A673 (cell line): ENCODE measurements at places on chromosomes 6 and 20. TPM values are rescaled to one million over a fixed set of nuclear protein-coding genes. Genes with fewer than 3 reads are reported as not detected.

DNA sequence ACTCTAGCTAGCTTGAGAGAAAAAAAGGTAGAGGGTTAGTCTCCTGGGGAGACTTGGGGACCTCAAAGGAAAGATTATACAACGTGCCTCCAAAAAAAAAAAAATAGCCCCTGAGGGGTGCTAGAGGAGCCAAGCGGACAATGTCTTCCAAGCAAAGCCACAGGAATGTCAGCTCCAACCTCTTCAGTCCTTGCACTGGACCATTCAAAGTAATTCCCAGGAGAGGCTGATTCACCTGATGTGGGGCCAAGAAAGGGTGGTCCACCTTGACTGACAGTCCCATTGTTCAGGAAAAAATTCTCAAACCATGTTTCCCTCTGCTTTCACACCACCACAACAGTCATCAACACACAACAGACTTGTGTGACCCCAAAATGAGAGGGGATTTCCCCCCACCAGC lies 30.7 kb downstream of the ASIP start:
- no peaks in the 10 kb centered on the region for H3K27me3 ChIP-seq
- DNase-seq: no peak
- no peak overlapping the region for H3K4me3 ChIP-seq
- H3K4me1 ChIP-seq: no peaks in the 10 kb centered on the region

DNA sequence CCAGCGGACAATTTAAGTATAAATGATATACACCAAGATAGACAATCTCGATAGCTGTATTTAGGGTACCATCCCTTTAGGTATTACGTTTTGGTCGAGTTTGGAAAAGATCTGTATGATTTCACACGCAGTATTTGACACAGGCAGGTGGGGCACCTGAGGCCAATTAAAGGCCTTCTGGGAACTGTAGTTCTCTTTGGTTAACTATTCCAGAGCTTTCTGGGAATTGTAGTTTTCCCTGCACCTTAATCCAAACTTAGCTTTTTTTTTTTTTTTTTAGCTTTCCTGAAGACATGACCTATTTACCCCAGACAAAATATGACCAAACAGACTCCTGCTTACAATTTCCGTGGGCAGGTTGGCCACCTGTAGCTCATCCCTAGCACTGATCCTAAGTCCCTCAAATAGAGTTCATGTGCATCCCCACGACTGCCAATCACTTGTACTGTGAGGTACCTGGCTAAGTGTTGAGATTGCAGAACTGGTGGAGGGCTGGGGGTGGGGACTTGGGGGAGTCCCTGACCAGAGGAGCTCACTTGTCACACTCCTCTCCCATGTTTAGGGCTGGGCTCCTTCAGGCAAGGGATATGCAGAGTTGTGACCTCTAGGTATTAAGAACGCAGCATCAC lies 999 bp upstream of the EHMT2 start:
- peaks cover 28% of the 10 kb centered on the region for H3K4me1 ChIP-seq
- H3K4me3 ChIP-seq: peak overlapping the region; percentile 83
- peak; percentile 57 for DNase-seq
- no peaks in the 10 kb centered on the region for H3K27me3 ChIP-seq
- H3K27ac ChIP-seq: peak overlapping the region; percentile 82

DNA sequence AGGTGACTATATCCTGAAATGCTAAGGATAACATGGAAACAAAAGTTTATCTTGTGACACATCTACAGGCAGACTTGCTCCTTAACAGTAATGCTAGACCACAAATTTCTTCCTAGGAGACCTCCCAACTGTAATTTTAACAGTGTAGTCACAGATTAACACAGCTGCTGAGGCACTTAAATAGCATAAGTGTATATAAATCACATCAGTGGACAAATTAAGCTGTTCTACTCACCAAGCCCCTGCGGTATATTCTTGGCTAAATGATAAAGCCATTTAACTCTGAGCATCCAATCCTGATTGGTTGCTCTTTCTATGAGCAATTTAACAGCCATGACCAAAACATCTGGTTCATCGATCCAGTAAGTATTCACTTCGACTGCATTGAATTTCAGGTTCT lies 73.3 kb upstream of the LYRM2 start:
- H3K27me3 ChIP-seq: no peaks in the 10 kb centered on the region
- H3K36me3 ChIP-seq: peaks cover 82% of the 10 kb centered on the region
- no peaks in the 10 kb centered on the region for H3K4me1 ChIP-seq
- no peak for DNase-seq
- no peak overlapping the region for H3K27ac ChIP-seq

- no peak overlapping the region for H3K4me3 ChIP-seq
- no peak overlapping the region for H3K27ac ChIP-seq
- H3K36me3 ChIP-seq: no peaks in the 10 kb centered on the region
- no peaks in the 10 kb centered on the region for H3K27me3 ChIP-seq
- DNase-seq: no peak
Observed at GRCh38 chr6:53461041-53461656, 83.8 kb downstream of the GCLC start.

DNA sequence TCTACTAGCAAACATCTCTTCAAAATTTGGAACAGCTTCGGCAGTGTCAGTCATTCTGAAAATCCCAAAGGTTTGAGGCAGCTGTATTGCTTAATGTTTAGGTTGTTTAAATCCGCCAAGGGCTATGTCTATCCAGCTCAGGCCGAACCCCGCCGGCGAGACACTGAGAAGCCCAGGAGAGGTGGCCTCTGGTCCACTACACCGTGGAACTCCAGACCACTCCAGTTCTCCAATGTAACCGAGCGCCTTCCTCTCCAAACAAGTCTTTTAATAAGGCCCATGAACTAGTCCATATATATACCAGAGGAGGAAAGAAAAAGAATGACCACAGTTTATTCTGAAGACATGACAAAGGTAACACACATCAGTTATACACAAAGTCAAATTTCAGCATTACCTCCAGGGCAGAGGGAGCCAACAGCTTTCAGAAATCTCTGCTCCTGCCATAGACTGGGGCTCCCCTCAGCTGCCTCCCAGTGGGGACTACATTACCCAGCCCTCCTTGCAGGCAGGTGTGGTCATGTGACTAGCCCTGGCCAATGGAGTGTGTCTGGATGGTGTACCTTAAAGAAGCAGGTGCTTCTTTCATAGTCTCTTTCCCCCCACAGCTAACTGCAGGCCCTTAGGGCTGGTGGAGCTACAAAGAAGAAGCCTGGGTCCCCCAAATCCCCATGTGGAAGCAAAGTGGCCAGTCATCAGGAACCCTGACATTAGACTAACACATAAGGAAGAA lies at the start of gene RAMACL:
RAMACL (minus strand) TSS at position 255 of the 733 bp plus-strand sequence; CDS start at position 54, 201 bp downstream.
- H3K4me1 ChIP-seq: peaks cover 53% of the 10 kb centered on the region
- H3K27me3 ChIP-seq: no peaks in the 10 kb centered on the region
- H3K4me3 ChIP-seq: no peak within 1 kb of the TSS
- H3K27ac ChIP-seq: no peak within 1 kb of the TSS
- H3K36me3 ChIP-seq: no peaks in the 10 kb centered on the region

DNA sequence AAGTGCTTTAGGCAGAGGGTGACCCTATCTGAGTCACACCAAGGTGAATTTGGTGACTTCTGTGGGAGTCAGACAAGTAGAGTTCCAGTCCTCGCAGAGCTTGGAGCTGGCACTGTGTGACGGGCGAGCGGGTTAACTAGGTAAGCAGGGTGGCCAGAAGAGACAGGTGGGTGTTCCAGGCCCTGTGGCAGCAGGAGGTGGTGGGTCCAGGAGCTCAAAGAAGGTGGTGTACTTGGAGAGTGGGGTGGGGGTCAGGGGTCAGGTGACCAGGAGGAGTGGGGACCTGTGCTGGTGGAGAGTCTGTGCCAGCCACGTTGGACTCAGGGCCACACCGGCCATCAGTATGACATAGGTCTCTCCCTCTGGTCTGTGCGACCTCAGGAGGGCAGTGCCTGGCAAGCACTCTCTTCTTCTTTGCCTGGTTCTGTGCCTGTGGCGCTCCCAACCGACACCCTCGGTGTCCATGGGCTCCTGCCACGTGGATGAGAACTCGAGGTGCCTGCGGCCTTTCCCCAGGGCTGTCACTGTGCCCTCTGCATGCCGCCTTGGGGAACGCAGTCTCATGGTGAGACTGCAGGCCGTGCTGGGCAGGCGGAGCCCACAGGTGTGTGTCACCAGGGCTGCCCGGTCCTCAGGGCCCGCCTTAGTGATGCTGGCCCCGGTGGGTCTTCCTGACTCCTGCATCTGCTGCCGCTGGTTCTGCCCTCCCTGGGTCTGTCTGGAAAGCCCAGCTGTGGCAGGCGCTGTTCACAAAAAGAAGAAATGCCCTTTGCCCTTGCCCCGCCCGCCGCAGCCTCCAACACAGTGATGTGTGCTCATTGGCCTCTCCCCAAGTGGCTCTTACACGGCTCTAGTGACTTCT lies 1.6 kb downstream of the MRGBP start:
- no peaks in the 10 kb centered on the region for H3K27me3 ChIP-seq
- no peak for DNase-seq
- peaks cover 21% of the 10 kb centered on the region for H3K4me1 ChIP-seq
- peak overlapping the region; percentile 45 for H3K4me3 ChIP-seq

DNA sequence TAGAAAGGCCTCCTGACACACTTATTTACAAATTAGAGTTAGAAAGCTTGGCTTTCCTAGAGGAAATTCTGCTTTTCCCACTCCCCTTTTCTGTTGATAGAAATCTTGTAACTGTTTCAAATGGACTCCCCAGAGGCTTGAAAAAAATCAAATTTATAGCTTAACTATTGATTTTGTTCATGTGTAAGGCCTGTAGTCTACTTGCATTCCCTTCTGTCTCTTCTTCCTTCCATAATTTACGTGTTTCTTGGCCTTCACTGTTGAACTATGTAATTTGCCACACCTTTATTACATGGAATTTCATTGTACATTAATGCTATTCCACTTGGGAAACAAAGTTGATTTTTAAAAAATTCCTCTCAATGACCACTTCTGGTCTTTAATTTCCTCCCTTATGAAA lies 81.4 kb downstream of the LAMP5 start:
- no peaks in the 10 kb centered on the region for H3K4me1 ChIP-seq
- H3K27ac ChIP-seq: no peak overlapping the region
- no peak for DNase-seq

- H3K27ac ChIP-seq: no peak overlapping the region
- no peak for DNase-seq
- no peak overlapping the region for H3K4me3 ChIP-seq
- H3K36me3 ChIP-seq: no peaks in the 10 kb centered on the region
- H3K27me3 ChIP-seq: no peaks in the 10 kb centered on the region
Observed at GRCh38 chr20:62015540-62016288, 50.0 kb downstream of the TAF4 start.

- H3K27me3 ChIP-seq: no peaks in the 10 kb centered on the region
- no peak overlapping the region for H3K27ac ChIP-seq
- no peak overlapping the region for H3K4me3 ChIP-seq
- DNase-seq: no peak
Observed at GRCh38 chr6:136252441-136252840, 2.3 kb upstream of the MTFR2 start.

GRCh38 chr6:119210596-119210995 lies 132.1 kb upstream of the FAM184A start:
- no peaks in the 10 kb centered on the region for H3K27me3 ChIP-seq
- no peak overlapping the region for H3K27ac ChIP-seq
- DNase-seq: no peak
- no peaks in the 10 kb centered on the region for H3K36me3 ChIP-seq
- H3K4me3 ChIP-seq: no peak overlapping the region

DNA sequence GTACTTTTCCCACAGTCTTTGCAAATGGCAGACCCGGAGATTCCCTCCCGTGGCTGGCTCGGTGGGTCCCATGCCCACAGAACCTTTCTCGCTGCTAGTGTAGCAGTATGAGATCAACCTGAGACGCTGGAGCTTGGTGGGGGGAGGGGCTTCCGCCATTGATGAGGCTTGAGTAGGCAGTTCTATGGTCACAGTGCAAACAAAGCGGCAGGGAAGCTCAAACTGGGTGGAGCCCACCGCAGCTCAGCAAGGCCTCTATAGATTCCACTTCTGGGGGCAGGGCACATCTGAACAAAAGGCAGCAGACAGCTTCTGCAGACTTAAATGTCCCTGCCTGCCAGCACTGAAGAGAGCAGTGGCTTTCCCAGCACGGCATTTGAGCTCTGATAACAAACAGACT lies 186.0 kb upstream of the KCNK16 start:
- H3K27ac ChIP-seq: peak overlapping the region; percentile 49
- H3K4me3 ChIP-seq: no peak overlapping the region

- no peak overlapping the region for H3K4me3 ChIP-seq
- H3K27ac ChIP-seq: no peak overlapping the region
- H3K36me3 ChIP-seq: no peaks in the 10 kb centered on the region
- no peaks in the 10 kb centered on the region for H3K4me1 ChIP-seq
Observed at GRCh38 chr6:153947808-153948447, 91.1 kb upstream of the OPRM1 start.

- H3K4me3 ChIP-seq: no peak overlapping the region
- no peaks in the 10 kb centered on the region for H3K27me3 ChIP-seq
- no peaks in the 10 kb centered on the region for H3K36me3 ChIP-seq
Observed at GRCh38 chr6:13260101-13260598, 68.2 kb downstream of the TBC1D7 start.

GRCh38 chr20:2756056-2756611 lies 44.3 kb downstream of the CPXM1 start:
- H3K27me3 ChIP-seq: peaks cover 19% of the 10 kb centered on the region
- H3K36me3 ChIP-seq: no peaks in the 10 kb centered on the region
- peaks cover 5% of the 10 kb centered on the region for H3K4me1 ChIP-seq
- no peak overlapping the region for H3K4me3 ChIP-seq

- H3K36me3 ChIP-seq: no peaks in the 10 kb centered on the region
- H3K27me3 ChIP-seq: no peaks in the 10 kb centered on the region
- H3K4me3 ChIP-seq: no peak overlapping the region
- no peak overlapping the region for H3K27ac ChIP-seq
- H3K4me1 ChIP-seq: no peaks in the 10 kb centered on the region
Observed at GRCh38 chr6:103326760-103327757, 1532.7 kb downstream of the HACE1 start.

- H3K36me3 ChIP-seq: peaks cover 4% of the 10 kb centered on the region
- no peak for DNase-seq
- H3K4me1 ChIP-seq: no peaks in the 10 kb centered on the region
Observed at GRCh38 chr20:62296724-62297448, 5.9 kb upstream of the ADRM1 start.

- no peak overlapping the region for H3K27ac ChIP-seq
- H3K36me3 ChIP-seq: no peaks in the 10 kb centered on the region
- no peak overlapping the region for H3K4me3 ChIP-seq
- DNase-seq: no peak
Observed at GRCh38 chr6:887583-888235, 194.8 kb upstream of the EXOC2 start.

The NKAIN2 gene
- 1.2 and 2.2 TPM in 2 replicates for total RNA-seq

The POM121L2 gene
- total RNA-seq: not detected in 2 replicates

The YTHDF1 gene
- 49.3 and 52.4 TPM in 2 replicates for total RNA-seq

The BCKDHB gene
- 20.0 and 23.5 TPM in 2 replicates for total RNA-seq

The BLOC1S5 gene
- total RNA-seq: 21.8 and 22.6 TPM in 2 replicates

The TMEM217 gene
- total RNA-seq: 0.37 TPM in 1 of 2 replicates, not detected in the other

The ATP9A gene
- total RNA-seq: 31.2 and 34.8 TPM in 2 replicates

The TUBB2B gene
- total RNA-seq: 144 and 158 TPM in 2 replicates

The STX11 gene
- 0.20 and 0.30 TPM in 2 replicates for total RNA-seq

The MCCD1 gene
- total RNA-seq: not detected in 2 replicates

The STK35 gene
- total RNA-seq: 38.2 and 38.8 TPM in 2 replicates
